PC-3 (cell line): ENCODE measurements at places on chromosomes 1 and 21. TPM values are rescaled to one million over a fixed set of nuclear protein-coding genes. Genes with fewer than 3 reads are reported as not detected.

Gene SLC9C2
- total RNA-seq: not detected in 2 replicates

DNA sequence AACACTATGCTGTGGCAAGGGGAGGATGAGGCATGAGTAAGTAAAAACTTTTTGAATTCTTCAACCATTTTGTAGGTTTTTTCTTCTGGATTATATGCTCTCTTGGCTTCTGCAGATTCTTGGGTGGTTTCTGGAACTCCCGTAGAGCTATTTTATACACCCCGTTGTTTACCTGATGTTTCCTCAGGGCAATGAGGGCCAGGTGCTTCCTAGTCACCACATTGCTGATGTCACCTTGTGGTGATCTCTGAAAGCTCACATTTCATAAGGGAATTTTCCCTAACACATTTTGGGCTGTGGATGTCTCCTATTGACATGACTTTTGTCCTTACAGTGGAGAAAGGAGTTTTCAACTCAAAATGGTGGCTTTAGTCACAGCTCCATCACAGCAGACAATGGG is 356.6 kb downstream of the PLA2G4A start:
- H3K27me3 ChIP-seq: no peaks in the 10 kb centered on the region
- 0 out of 2 replicates have a peak overlapping the region, but pooled peaks have one; percentile 20 for H3K27ac ChIP-seq
- H3K4me3 ChIP-seq: no peak overlapping the region
- DNase-seq: peak; percentile 26

DNA sequence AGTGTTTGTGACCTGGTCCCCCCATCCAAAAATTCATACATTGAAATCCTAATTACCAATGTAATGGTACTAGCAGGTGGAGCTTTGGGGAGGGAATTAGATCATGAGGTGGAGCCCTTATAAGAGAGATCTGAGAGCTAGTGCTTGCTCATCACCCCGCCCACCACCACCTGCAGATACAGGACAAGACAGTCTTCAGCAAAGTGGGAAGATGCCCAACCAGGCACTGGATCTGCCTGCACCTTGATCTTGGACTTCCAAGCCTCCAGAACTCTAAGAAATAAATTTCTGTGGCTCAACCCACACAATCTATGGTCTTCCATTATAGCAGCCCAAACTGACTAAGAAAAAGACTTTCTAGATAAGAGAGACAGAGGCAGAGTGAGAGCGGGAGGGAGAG is 343.4 kb downstream of the LRRIQ3 start:
- no peaks in the 10 kb centered on the region for H3K36me3 ChIP-seq
- no peaks in the 10 kb centered on the region for H3K4me1 ChIP-seq
- DNase-seq: no peak
- peaks cover 13% of the 10 kb centered on the region; the same call in 1 of the 2 replicates for H3K27me3 ChIP-seq
- H3K27ac ChIP-seq: no peak overlapping the region

DNA sequence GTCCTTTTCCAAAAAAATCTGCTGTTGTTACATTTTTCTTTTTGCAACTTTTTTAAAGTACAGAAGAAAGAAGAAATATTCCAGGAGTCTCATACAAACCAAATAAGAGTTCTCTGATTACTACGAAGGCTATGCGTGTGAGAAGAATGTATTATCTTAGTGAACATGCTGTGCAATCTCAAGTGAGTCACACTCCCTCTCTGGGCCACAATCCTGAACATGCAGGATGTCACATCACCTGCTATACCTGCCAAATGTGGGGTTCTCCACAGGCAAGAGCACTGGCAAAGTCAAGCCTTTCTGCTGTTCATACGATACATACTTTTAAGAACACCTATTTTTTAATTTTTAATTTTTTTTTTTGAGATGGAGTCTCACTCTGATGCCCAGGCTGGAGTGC is 21.7 kb upstream of the TRIM63 start:
- H3K36me3 ChIP-seq: no peaks in the 10 kb centered on the region
- DNase-seq: no peak
- no peak overlapping the region for H3K27ac ChIP-seq
- H3K4me3 ChIP-seq: no peak overlapping the region
